ENCODE measurements at places on chromosomes 7 and 10.

- no peak for DNase-seq
These were observed 76.0 kb upstream of the SEMA3D start for GRCh38 chr7:85262891-85263290.

DNA sequence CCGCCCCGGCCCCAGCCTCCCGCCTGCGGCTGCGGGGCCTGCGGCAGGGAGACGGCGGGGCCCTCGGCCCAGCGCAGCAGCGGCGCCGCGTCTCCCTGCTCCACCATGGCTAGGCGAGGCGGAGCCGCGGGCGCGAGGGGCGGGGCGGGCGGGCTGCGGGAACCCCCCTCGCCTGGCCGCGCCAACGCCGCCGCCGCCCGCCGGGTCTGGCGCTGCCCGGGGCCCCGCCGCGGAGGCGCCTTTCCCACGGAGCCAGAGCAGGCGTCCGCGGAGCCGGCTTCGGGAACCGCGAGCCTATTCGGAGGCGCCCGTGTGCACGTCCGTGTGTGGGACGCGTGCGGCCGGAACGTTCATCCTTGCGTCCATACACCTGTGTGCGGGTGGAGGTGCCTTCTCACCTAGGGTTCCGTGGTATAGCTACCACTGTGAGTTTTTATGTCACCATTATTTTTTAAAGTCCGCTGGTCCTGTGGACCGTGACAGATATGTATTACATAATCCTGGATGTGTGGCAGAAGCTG lies at the start of gene DENND11:
Gene DENND11, minus strand, starts transcription at position 120 of the 521 bp plus-strand sequence. Its CDS starts 13 bp downstream, at position 107.
- peak; percentile 74 for DNase-seq

DNA sequence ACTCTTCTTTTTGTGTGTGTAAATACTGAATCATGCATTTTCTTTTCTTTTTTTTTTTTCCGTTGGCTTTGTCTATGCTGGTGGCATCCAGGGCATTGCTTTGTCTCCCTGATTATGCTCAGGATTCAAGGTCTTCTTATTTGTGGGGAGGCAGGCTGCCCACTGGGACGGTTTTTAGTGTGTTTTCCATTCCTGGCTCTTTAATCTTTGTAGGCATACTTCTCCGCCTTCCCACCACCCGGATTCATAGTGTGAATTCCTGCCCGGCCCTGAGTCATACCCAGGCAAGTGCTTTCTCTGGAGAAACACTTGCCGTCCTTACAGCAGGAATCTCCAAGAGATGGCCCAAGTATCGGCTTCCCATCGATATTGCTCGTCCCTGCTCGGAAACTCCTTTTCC lies 5.2 kb downstream of the ZNF655 start:
- DNase-seq: no peak

- DNase-seq: no peak
These were observed 16.8 kb downstream of the BBIP1 start for GRCh38 chr10:110901954-110902819.

- DNase-seq: no peak
These were observed 33.9 kb upstream of the GPR37 start for GRCh38 chr7:124799448-124799847.

GRCh38 chr7:92832534-92833023 lies 3.8 kb downstream of the CDK6 start:
- DNase-seq: no peak

- DNase-seq: no peak
These were observed 92.8 kb downstream of the ZRANB1 start for GRCh38 chr10:125034675-125035074.

GRCh38 chr7:74356589-74357315 lies 67.5 kb downstream of the CLIP2 start:
- no peak for DNase-seq

- no peak for DNase-seq
These were observed 468.9 kb downstream of the IPMK start for GRCh38 chr10:57798830-57799229.

GRCh38 chr7:46613116-46613515 lies 692.0 kb upstream of the IGFBP3 start:
- no peak for DNase-seq

DNA sequence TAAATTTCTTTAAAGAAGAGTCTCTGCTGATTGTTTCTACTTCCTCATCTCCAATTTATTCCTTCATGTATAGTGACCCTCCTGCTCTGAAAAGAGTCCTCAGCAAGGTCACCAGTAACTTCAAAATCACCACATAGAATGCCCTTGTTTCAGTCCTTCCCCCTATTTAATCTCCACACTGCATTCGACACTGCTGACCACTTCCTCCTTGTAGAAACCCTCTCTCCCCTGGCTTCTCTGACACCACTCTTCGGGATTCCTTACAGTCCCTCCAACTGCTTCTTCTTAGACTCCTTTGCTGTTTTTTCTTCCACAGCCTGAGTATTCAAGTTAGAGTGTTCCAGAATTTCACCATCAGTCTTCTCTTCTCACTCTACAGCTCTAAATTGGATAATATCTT lies 89.5 kb downstream of the VPS41 start:
- DNase-seq: no peak

GRCh38 chr10:7084280-7085005 lies 326.4 kb downstream of the SFMBT2 start:
- no peak for DNase-seq

GRCh38 chr7:45506059-45506458 lies 68.1 kb upstream of the ADCY1 start:
- DNase-seq: no peak

DNA sequence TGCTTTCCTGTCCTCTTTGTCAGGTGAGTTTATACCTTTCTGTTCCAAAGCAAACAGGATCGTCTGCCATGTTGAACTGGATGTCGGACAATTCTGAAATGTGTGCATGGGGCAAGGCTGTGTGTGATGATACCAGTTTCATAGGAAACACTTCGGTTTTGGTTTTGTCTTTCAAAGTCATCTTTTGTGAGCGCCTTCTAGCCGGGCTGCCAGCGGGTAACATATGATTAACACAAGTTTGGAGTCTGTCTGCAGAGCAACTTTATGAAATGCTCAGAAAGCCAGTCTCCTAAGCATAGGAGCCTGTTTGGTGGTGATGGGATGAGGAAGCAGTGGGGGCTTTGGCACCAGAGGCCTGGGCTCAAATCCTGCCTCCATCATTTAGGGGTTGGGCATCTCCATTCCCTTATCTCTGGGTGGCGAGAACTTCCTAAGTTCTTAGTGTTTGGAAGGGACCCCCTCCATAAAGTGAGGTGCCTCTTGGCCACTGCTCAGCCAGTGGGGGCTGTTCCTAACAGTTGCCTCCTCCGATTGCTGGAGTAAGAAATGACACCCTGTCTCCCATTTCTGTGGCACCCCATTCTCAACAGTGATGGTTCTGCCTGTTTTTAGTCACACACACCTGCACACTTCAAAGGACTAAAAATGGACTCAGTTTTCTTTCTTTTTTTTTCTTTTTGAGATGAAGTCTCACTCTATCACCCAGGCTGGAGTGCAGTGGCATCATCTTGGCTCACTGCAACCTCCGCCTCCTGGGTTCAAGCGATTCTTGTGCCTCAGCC lies 36.8 kb downstream of the CUX1 start:
- DNase-seq: no peak

DNA sequence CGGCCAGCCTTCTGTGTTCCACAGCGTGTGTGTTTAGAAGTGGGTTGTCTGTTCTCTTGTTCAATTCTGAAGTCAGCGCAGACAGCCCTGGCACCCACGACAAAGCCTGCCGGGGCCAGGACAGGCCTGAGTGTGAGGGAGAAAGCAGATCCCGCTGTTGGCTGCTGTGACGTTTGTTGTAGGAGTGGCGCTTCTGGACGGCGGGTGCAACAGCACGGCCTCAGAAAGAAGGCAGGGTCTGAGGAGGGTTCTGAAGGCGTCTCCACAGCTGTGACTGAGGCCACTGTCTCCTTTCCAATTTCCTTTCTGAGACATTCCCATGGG lies 76.2 kb downstream of the VIPR2 start:
- peak; percentile 79 for DNase-seq

GRCh38 chr10:94430701-94431100 lies 28.4 kb downstream of the TBC1D12 start:
- DNase-seq: no peak

DNA sequence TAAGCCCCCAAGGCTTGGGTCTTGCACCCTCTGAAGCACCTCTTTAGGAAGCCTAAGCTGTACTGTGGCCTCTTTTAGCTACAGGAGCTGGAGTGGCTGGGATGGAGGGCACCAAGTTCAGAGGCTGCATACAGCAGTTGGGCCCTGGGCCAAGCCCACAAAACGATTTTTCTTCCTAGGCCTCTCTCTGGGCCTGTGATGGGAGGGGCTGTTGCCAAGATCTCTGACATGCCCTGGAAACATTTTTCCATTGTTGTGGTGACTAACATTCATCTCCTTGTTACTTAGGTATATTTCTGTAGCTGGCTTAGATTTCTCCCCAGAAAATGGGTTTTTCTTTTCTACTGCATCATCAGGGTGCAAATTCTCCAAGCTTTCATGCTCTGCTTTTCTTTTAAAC lies 375.7 kb upstream of the NPSR1 start:
- DNase-seq: no peak

DNA sequence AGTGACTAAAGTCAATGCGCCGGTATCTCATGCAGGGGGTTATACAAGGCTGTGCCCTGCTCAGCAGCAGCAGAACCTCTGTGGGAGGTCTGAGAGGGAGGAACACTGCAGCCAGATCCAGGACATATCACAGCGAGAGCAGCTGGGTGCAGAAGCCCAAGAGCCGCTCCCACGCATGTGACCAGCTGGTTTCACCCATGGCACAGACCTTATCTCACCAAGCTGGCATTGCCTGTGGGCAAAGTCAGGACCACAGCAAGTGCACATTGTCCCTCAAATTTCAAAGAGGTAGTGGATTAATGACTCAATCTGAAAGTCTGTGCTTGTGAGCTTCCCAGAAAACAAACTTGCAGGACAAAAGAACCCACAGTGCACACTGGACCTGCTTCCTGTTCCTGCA lies 31.6 kb upstream of the AKR1C1 start:
- no peak for DNase-seq

GRCh38 chr7:92751902-92752901 lies 84.2 kb downstream of the CDK6 start:
- no peak for DNase-seq
